HCT116 (cell line): ENCODE measurements at places on chromosomes 5 and 9. TPM values are rescaled to one million over a fixed set of nuclear protein-coding genes. Genes with fewer than 3 reads are reported as not detected.

DNA sequence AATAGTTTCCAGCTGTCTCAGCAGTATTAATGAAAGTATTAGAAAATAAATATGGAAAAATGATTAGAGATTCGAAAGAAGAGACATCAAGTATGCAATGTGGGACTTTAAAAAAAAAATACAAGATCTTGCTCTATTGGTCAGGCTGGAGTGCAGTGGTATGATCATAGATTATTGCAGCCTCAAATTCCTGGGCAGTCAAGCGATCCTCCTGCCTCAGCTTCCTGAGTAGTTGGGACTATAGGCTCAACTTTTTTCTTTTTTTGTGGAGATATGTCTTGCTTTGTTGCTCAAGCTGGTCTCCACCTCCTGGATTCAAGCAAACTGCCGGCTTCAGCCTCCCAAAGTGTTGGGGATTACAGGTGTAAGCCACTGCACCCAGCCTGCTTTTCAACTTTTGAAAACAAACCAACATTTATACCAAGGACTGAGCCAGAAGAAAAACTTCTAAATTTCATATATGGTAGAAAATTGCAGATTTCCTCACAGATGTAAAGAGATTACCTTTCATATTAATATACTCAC, 323.1 kb downstream of the ADGRV1 start:
- no peak for DNase-seq
- peaks cover 6% of the 10 kb centered on the region; the same call in 1 of the 2 replicates for H3K4me1 ChIP-seq
- no peaks in the 10 kb centered on the region for H3K27me3 ChIP-seq
- H3K27ac ChIP-seq = no peak overlapping the region
- H3K4me3 ChIP-seq = no peak overlapping the region

DNA sequence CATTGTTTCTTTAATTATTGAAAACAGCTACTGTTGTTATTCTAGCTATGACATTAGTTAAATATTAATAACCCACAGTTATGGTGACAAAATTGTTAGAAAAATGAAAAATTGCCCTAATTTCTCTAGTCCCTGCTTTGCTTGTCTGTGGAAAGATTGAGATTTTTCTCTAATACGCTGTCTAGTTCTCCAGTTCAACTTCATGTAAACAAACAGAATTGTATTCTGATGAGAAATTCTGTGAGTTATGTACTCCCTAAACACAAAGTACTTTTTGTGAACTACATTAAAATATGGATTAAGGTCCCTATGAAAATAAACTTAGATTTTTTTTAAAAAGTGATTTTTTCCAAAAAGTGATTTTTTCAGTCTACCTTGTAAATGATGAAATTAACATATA, 8.7 kb downstream of the SLF1 start:
- no peaks in the 10 kb centered on the region for H3K4me1 ChIP-seq
- no peak for DNase-seq
- no peak overlapping the region for H3K4me3 ChIP-seq

DNA sequence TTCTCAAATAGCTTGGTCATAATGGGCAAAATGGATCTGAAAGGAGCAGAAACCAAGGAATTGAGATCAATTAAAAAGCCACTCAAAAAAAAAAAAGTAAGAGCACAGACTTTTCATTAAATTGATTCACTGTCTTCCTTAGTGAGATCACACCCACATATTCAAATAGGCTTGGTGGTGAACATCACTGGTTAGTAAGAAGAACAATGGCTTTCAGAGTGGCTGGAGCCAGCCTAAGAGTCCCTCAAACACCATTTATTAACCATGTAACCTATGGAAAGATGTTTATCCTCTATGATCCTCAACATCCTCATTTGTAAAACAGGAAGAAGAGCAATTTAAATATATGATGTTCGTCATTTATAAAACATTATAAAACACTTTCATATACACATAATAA, 12.4 kb downstream of the CCDC112 start:
- no peaks in the 10 kb centered on the region for H3K4me1 ChIP-seq
- no peak overlapping the region for H3K4me3 ChIP-seq
- DNase-seq = no peak
- H3K27ac ChIP-seq = no peak overlapping the region
- H3K36me3 ChIP-seq = no peaks in the 10 kb centered on the region

GRCh38 chr5:139470821-139471300, at the start of gene SMIM33:
TSS of gene SMIM33 (plus strand) at chr5:139471004. CDS start at chr5:139471122, 118 bp downstream.
- no peak within 1 kb of the TSS for H3K27ac ChIP-seq
- H3K4me1 ChIP-seq = peaks cover 9% of the 10 kb centered on the region; the same call in 1 of the 2 replicates
- H3K4me3 ChIP-seq = no peak within 1 kb of the TSS
- no peaks in the 10 kb centered on the region for H3K27me3 ChIP-seq

- H3K4me1 ChIP-seq = no peaks in the 10 kb centered on the region
- H3K4me3 ChIP-seq = no peak overlapping the region
- DNase-seq = no peak
- no peaks in the 10 kb centered on the region for H3K36me3 ChIP-seq
These were observed 143.8 kb upstream of the CCDC152 start for GRCh38 chr5:42612750-42613366.

DNA sequence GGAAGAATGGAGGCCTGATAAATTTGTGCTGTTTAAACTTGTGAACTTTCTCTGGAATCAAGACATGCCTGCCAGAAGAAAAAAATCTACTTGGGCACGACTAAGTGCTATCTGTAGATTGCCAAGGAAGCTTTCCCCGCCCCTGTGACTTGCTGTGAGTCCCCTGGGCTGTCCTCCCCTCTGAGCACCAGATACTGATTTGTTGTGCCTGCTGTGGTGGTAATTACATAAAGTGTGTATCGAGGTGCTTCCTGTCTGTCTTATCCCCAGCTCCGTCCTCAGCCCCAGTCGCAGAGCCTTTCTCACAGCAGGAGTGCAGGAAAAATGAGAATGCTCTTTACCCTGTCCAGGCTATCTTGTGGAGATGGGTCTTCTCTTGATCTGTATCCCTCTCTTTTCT, 53.9 kb downstream of the TRIO start:
- H3K36me3 ChIP-seq = no peaks in the 10 kb centered on the region
- H3K27ac ChIP-seq = no peak overlapping the region
- DNase-seq = no peak
- no peak overlapping the region for H3K4me3 ChIP-seq

- H3K27ac ChIP-seq = no peak overlapping the region
- no peaks in the 10 kb centered on the region for H3K4me1 ChIP-seq
- no peak overlapping the region for H3K4me3 ChIP-seq
- peak; percentile 24 for DNase-seq
- H3K27me3 ChIP-seq = no peaks in the 10 kb centered on the region
These were observed 2257.5 kb upstream of the C9orf72 start for GRCh38 chr9:29830821-29831220.

DNA sequence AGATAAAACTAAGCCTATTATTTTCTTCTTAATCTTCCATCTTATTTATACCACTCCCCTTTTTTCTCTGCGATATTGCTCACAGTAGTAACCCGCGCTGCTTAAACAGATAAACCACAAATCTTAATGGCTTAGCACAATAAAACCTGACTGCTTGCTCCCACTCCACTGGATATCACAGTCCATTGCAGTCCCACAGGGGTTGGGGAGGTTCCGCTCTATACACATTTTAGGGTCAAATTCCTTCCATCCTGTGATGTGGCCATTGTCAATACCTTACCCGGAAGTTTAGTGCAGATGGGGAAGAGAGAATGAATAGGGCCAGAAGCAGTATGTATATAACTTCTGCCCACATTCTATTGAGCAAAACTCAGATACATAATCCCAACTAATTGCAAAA, 193.7 kb downstream of the RAB3C start:
- no peak overlapping the region for H3K27ac ChIP-seq
- H3K4me1 ChIP-seq = no peaks in the 10 kb centered on the region
- no peak for DNase-seq
- H3K4me3 ChIP-seq = no peak overlapping the region
- no peaks in the 10 kb centered on the region for H3K36me3 ChIP-seq
- H3K27me3 ChIP-seq = peaks cover 23% of the 10 kb centered on the region

GRCh38 chr5:124997186-124997893, 250.9 kb upstream of the ZNF608 start:
- no peak overlapping the region for H3K27ac ChIP-seq
- H3K36me3 ChIP-seq = no peaks in the 10 kb centered on the region
- no peak overlapping the region for H3K4me3 ChIP-seq
- no peaks in the 10 kb centered on the region for H3K27me3 ChIP-seq

GRCh38 chr5:127650649-127651048, 1.8 kb downstream of the CTXN3 start:
- H3K27me3 ChIP-seq = no peaks in the 10 kb centered on the region
- no peak for DNase-seq
- H3K4me3 ChIP-seq = no peak overlapping the region
- no peaks in the 10 kb centered on the region for H3K4me1 ChIP-seq
- H3K27ac ChIP-seq = no peak overlapping the region

DNA sequence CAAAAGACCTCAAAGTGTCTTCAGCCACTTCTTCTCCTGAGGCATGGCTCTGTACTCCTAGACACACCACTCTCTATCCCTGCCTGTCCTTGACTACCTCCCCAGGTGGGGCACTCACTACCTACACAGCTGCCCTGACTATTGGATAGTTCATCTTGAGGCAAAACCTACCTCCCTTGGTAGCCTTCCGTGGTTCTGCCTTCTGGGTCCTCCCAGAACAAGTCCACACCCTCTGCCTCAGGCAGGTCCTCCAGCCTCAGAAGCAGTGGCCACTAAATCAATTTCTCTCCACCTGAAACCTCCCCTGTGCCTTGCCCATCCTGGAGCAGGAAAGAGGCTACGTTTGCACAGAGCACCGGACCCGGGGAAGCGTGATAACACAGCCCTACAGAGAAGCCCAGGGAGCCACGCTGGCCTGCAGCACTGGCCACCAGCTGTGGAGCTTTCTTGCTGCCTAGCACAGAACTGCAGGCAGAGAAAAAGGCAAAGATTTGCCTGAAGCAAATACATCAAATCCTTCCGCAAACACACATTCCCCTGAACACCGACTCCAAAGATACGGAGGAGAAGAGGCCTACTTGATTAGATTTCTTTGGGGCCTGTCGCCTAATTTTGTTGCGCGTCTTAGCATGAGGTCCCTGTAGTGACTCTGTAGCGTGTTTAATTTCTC, 141.8 kb downstream of the C9orf50 start:
- no peak overlapping the region for H3K4me3 ChIP-seq
- no peaks in the 10 kb centered on the region for H3K36me3 ChIP-seq
- no peak for DNase-seq
- no peaks in the 10 kb centered on the region for H3K27me3 ChIP-seq
- peaks cover 99% of the 10 kb centered on the region for H3K4me1 ChIP-seq

DNA sequence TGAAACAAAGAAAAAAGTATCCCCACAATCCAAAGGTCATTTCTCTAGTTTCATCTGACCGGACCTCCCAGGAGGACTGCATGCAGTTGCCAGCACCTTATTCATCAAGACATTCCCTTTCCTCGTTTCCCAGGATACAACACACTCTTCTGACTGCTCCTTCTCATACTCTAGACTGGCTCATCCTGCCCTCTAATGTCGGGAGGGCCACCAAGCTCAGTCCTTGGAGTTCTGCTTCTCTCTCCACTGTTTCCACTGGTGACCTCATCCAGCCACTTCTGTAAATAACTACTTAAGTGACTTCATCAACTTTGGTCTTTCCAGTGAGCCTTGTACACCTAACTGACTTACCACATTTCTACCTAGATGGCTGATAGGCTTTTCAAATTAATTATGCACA, 179.1 kb downstream of the EPB41L4A start:
- no peak overlapping the region for H3K4me3 ChIP-seq
- no peaks in the 10 kb centered on the region for H3K4me1 ChIP-seq
- H3K36me3 ChIP-seq = no peaks in the 10 kb centered on the region

GRCh38 chr5:135715267-135716055, 119.0 kb upstream of the SLC25A48 start:
- no peak overlapping the region for H3K4me3 ChIP-seq
- H3K4me1 ChIP-seq = peaks cover 6% of the 10 kb centered on the region; the same call in 1 of the 2 replicates
- no peaks in the 10 kb centered on the region for H3K36me3 ChIP-seq
- H3K27ac ChIP-seq = no peak overlapping the region
- no peak for DNase-seq
- H3K27me3 ChIP-seq = peaks cover 17% of the 10 kb centered on the region; the same call in 1 of the 2 replicates

The SLC45A2 gene
- total RNA-seq = not detected

The ARL14EPL gene
- 22.9 TPM for total RNA-seq

The PCDH1 gene
- 24.2 TPM for total RNA-seq

The GKAP1 gene
- total RNA-seq = 6.8 TPM

The CATSPER3 gene
- 1.7 TPM for total RNA-seq

The ANKRD55 gene
- not detected for total RNA-seq

The IL3 gene
- not detected for total RNA-seq
